T-helper 9 cell (primary cell): ENCODE measurements at places on chromosomes 3 and 15.

- DNase-seq = no peak
Measured at GRCh38 chr15:40444736-40445135, 4.0 kb downstream of the BAHD1 start.

DNA sequence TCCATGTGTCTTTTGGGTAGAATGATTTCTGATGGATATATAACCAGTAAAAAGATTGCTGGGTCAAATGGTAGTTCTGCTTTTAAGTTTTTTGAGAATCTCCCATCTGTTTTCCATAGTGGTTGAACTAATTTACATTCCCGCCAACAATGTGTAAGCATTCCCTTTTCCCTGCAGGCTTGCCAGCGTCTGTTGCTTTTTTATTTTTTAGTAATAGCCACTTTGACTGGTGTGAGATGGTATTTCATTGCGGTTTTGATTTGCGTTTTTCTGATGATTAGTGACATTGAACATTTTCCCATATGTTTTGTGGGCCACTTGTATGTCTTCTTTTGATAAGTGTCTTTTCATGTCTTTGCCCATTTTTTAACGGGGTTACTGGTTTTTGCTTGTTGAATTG is 36.3 kb upstream of the MB21D2 start:
- DNase-seq = no peak

DNA sequence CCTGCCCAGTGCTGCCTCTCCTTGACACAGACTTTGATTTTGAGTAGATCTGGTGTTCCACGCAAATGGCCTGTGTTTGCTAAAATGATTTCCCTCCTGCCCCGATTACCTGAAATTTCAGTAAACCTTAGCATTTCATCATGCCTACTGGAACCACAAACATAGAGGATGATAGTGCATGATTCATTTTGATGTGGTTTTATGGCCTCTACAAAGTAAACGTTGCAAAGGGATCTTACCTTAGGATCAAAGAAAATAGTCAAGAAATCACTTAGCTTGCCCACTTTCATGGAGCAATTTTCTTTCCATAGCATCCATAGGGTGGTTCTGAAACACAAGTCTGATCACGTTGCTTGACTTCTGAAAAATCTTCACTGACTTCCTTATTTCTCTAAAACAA is 524.6 kb upstream of the ATP11B start:
- DNase-seq = no peak

GRCh38 chr3:50325497-50326181 is 2.4 kb downstream of the TUSC2 start:
- DNase-seq = no peak

DNA sequence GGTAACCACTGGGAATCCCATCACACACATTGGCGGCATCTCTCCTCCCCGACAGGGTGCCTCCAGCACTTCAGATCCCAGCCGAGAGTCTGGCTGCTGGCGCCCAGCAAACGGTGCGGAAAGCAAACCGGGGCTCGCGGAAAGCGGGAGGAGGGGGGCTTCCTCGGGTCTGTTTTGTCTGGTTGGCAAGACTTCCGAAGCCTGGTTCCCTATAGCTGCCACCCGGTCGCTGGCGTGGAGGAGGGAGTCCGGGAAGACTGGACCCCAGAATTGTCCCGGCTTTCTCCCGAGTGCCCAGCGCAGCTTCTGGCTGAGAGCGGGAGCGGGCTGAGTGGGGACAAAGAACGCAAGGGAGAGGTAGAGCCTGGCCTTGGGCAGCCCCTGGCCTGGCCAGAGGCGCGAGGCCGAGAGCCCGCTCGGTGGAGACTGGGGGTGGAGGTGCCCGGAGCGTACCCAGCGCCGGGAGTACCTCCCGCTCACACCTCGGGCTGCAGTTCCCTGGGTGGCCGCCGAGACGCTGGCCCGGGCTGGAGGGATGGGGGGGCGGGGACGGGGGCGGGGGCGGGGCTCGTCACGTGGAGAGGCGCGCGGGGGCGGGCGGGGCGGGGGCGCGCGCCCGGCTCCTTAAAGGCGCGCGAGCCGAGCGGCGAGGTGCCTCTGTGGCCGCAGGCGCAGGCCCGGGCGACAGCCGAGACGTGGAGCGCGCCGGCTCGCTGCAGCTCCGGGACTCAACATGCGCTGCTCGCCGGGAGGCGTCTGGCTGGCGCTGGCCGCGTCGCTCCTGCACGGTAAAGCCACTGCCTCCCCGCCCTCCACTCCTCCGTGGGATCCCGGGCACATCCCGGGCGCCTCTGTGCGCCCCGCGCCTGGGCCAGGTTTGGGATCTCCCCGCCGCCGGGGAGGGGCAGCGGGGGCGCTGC is at the start of gene CHRNA7:
TSS of gene CHRNA7 (plus strand) at position 654 of the 920 bp plus-strand sequence. CDS start at position 734, 80 bp downstream.
- no peak for DNase-seq

GRCh38 chr3:52783211-52783555 is 5.8 kb downstream of the ITIH1 start:
- DNase-seq = no peak
